Activated CD4-positive, alpha-beta T cell treated with anti-CD3 and anti-CD28 coated beads, Interleukin-10, Interleukin-2, amounts not matched to agents 100 ng/mL and 50 ng/mL, durations not matched to agents 16 hours and 8 hours (primary cell): ENCODE measurements at places on chromosomes 6 and 20.
A peak's percentile ranks its signal among the peaks of the same experiment; 100 is the strongest.

- DNase-seq, result no peak
Observed at GRCh38 chr20:51285684-51286083, 256.8 kb downstream of the NFATC2 start.

DNA sequence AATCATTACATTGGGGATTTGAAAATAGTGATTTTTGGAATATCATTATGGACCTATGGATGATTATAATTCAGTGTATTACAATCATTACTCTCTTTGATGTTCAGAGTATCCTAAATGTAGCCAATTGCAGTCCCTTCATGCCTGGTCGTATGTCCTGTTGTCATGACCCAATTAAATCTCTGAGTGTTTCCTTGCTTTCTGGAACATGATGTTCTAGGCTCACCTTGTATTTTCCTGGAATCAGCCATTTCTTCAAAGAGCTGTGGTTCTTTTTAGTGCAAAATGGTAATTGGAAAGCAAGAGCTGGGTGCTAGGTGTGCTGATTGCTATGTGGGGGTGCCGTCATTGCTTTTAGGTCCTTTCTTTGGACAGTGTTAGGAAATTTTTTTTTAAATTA, 100.7 kb upstream of the RNF24 start:
- no peak for DNase-seq

GRCh38 chr20:22672191-22672590, 87.8 kb upstream of the FOXA2 start:
- no peak for DNase-seq

GRCh38 chr6:99521633-99522151, 6.5 kb upstream of the USP45 start:
- DNase-seq, result no peak

DNA sequence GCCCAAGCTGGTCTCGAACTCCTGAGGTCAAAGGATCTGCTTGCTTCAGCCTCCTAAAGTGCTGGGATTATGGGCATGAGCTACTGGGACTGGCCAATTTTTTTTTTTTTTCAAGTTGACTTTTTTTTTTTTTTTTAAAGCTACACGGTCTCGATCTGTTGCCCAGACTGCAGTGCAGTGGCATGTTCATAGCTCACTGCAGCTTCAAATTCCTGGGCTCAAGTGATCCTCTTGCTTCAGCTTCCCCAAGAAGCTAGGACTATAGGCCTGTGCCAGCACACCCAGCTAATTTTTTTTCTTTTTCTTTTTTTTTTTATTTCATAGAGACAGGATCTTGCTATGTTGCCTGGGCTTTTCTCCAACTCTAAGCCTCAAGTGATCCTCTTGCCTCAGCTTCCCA, 59.5 kb downstream of the NCOA3 start:
- no peak for DNase-seq

DNA sequence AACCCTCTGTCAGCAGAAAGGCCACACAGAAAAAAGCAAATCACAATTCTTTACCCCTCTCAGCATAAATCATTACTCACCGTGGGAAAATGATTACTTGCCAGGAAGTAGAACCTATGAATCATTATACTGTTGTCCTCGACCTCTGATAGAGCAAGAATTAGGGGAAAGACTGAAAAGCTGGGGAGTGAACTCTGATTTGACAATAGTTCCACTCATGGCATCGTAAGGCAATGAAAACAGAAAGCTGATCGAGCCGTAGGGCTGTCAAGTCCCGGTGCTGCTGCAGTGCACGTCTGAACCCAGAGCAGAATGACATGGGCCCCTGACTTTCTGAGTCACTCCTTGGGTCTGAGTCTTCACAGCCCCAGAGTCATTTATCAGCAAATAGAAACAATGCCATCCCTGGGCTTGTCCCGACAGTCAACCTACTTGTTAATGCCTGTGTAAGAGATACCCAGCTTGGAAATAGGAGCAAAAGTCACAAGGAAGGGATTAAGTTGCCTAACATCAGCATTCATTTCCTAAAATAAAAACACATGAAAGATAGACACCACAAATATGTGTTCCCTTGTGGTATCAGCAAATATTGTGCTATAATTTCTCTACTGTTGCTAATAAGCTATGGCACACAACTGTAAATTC, 224.8 kb upstream of the MARCKS start:
- peak; percentile 83 for DNase-seq

GRCh38 chr20:53970232-53970631, 100.2 kb downstream of the BCAS1 start:
- no peak for DNase-seq

- no peak for DNase-seq
Observed at GRCh38 chr6:108744244-108744972, 103.8 kb upstream of the ARMC2 start.

- DNase-seq, result no peak
Observed at GRCh38 chr6:82980086-82980485, 85.6 kb downstream of the UBE3D start.

DNA sequence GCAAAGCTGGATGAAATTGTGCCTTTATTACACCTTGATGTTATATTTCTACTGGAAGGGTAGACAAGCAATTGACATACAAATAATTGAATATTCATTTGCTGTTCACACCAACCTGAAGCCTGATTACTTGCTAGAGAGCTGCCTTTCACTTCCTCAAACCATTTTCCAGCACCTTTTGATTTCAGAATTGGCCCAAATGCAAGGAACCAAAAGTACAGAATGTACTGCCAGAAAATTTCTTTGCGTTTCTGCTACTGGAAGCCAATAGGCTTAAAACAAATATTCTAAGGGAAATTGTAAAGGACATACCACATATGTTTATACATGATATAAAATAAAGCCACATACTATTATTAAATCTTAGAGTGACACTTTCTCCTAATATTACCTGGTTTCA, 94.5 kb downstream of the RFPL4B start:
- DNase-seq, result no peak

DNA sequence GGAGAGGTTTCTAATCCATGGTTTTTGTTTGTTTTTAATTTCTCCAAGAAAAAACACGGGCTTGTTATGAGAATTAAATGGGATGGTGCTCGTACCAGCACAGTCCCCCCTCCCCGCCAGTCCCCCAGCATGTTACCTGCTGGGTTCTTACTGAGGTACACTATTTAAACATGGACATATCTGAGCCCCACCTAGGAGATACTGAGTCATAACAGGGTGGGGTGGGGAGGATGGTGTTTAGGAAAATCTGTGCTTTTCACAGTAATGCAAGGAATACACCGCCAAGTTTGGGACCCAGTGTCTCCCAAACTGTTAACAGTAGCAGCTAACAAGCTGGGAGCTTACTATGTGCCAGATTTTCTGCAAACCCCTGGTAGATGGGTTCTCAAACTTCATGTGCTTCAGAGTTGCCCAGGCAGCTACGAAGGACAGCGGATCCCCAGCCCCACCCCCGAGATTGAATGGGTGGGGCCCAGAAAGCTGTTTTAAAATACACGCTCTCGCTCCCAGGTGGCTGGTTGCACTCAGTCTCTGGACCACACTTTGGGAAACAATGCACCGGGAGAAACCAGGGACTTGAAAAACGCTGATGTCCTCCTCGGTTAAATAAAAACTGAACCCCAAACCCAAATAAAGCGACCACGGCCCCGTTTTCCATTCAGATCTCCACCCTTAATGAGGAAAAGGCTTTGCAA, 995 bp downstream of the ZFP64 start:
- peak; percentile 60 for DNase-seq

- DNase-seq, result no peak
Observed at GRCh38 chr6:47603995-47604394, 94.4 kb upstream of the ADGRF4 start.

- no peak for DNase-seq
Observed at GRCh38 chr6:56732517-56732916, 89.8 kb upstream of the DST start.

GRCh38 chr6:41538556-41539182, 7.5 kb upstream of the FOXP4 start:
- no peak for DNase-seq

GRCh38 chr6:116461331-116461931, at the start of gene CALHM6:
TSS of gene CALHM6 (plus strand) at chr6:116461375. CDS start at chr6:116461930, 555 bp downstream.
- no peak for DNase-seq

DNA sequence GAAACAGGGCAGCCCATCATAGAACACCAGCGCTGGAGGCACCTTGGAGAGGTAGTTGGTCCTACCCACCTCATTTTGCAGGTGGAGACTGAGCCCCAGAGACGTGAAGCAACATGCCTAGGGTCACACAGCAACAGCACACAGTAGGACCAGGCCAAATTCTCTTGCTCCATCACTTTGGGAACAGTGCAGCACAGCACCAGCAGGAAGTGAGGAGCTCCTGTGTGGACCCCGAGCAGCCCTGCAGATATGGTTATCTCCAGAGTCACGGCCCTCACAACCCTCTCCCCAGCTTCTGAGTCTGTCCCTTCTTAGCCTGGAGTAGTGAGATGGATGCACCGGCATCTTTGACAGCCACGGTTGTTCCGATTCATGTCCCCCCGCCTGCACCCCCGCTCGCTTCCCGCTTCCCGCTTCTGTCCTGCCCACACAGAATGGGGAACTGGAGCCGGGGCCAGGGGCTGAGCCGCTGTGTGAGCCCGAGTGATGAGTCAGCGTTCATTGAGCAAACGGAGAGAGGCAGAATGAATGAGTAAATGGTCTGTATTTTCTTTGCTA, 72.6 kb upstream of the DUSP22 start:
- no peak for DNase-seq

DNA sequence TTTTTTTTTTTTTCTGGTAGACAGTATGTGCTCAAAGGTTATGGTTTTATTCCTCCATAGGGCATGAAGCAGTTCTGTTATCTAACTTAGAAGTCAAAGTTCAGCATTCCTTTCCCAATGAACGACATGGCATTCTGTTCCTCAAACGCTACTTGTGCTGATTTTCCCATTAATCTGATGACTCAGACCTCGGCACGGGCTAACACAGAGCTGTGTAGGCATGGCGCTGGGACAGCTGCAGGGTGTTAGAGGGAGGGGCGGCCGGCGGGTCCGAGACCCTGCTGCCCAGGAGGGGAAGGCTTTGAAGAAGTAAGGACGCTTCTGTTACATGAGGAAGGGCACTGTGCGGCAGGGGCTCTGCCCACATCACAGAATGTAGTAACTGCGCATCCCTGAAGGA, 93.6 kb upstream of the AGPAT4 start:
- no peak for DNase-seq

- no peak for DNase-seq
Observed at GRCh38 chr6:168186438-168186837, 107.4 kb upstream of the FRMD1 start.

DNA sequence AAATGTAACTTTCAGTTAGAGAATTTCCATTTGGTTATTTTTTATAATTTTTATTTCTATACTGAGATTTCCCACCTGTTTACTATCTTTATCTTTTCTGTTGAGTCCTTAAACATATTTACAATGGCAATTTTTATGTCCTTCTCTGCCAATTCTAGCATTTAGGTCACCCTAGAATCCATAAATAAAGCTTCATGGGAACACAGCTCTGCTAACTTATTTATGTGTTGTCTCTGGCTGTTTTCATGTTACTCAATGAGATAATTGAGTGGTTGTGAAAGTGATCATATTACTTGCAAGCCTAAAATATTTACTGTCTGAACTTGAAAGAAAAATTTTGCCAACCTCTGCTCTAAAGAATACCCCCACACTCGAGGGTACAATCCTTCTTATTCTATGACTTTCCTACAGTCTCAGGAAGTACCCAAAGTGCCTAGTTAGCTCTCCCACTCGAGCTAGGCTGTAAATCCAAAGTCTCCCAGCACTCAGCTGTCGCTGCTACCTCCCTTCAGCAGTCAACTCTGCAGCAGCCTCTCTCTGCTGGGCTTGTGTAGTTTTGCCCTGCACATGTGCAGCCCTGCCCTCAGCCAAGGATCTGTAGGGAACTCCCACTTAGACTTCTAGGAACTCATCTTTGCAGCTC, 53.5 kb upstream of the GCLC start:
- DNase-seq, result no peak

DNA sequence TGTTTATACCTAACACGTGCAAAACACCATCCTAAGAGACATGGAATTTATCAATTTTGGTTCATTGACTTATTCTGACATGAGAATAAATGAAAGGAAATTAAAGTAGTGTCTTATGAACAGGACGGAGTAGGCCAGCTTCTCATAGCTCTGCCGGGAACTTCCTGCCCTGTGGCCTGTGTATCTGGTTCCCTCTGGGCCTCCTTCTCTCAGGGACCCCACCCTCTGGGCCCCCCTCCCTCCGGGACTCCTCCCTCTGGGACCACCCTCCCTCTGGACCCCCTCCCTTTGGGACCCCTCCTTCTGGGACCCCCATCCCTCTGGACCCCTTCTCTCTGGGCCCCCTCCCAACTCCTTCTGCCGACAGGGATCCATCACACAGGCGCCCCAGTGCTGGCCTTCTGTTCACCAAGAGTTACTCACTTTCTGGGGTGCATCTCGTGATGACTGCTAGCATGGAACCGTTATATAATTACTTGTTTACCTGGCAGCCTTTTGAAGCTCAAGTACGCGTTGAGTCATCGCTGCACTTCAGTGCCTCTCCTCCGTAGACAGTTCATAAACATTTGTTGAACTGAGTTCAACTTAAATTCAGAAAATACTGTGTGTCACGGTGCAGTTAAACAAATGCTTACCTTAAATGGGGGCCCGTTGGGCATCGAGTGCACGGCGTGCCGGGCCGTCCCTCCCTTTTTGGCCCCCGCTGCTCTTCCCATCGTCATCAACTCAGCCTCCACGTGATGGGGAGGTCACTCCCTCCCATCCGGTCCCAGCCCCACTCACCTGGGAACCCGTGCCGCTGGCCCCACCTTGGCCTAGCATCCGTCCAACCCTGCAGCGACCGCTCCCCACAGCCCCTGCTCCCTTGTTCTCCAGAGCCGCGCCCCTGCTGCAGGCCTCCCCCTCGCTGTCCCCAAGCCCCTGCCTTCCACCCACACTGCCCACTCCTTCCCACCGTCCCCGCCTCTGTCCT, 8.1 kb downstream of the CCR6 start:
- DNase-seq, result no peak

DNA sequence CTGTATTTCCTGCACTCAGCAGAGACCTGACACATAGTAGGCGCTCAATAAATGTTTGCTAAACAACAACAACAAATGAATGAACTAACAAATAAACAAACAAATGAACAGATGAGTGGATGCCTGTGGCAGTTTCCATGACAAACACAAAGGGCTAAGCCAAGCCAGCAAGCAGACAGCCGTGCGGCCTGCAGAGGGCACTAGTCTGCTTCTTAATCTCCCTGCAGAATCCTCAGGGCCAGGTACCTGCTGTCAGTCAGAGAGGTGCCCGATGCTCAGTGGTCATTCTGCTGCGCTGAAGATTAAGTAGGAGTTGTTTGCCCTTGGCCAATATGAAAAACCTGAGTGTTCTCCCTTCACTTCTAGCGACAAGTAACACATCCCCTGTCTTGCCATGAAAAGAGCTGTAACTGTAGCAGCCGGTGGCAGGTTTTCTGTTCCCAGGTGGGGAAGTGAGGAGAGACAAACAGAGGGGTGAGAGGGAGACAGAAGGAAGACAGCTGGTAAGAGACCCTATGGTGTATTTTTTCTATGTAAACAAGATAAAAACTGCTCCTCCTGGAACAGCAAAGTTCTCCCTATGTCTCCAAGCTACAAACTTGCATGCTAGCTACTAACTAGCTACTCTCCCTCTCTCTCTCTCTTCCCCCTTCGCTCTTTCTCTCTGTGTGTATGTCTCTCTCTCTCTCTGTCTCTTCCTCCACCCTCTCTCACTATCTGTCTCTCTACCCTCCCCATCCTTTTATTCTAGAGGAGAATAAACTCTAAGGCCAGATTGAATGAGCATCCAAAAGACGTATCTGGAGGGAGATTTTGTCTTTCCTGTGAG, at the start of gene MC3R:
TSS of gene MC3R (plus strand) at position 779 of the 829 bp plus-strand sequence. CDS start 112 bp downstream, outside the sequence.
- DNase-seq, result peak; percentile 58

GRCh38 chr6:149147195-149147594, 170.3 kb upstream of the TAB2 start:
- no peak for DNase-seq
